ENCODE measurements at places on chromosomes 4 and X.

- DNase-seq = no peak
Observed at GRCh38 chr4:121242188-121242750, 78.1 kb upstream of the TNIP3 start.

DNA sequence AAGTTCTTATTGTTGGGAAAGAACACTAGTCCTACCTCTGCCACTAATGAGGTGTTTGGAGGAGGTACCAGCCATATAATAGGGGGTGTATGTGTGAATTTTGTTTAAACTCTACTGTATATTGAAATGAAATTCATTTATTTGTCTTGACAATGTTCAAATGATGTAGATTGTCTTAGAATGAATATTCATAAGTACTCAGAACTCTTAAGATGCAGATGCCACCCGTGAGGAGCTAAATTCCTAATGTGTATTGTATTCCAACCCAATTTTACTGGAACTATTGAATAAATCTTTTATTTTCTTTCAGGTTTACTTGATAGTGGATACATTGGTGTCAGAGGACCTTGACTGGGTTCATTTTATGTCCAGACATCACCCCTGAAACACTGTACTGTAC is 63.9 kb upstream of the RAB33B start:
- DNase-seq = no peak

DNA sequence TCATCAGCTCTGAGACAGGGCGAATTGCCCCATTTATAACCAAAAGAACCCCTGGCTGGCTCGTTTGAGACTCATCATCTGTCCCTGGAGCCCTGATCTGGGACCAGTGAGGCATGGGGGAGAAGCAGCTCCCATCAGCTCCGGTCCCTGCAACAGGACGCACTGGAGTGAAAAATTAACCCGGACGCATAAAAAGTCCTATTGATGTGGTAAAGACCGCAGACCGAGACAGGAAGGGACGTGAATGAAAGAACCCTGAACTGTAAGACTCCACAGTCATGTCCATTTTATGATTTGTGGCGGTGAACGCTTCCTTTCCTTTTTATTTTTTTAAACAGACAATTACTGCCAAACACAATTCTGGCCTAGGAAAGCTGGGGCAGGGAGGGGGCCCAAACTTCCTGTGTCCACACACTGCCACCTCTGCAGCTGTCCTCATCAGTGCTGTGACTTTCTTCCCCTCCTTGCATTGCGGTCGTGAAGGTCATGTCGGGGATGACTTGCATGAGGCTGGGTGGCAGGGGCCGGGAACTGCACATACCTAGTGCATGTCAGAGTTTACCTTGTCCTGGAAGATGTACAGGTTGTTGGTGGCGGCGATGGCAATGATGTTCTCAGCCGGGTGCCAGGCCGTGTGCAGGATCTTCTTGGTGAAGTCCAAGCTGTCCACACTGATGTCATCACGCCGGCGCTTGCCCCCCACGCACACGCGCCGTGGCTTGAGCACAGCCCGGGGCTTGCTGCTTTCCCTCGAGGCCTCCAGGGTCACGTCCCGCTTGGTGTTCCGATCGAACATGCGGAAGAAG is 53.3 kb downstream of the WFS1 start:
- no peak for DNase-seq

- DNase-seq = no peak
Observed at GRCh38 chr4:60344908-60345307, 855.2 kb upstream of the ADGRL3 start.

DNA sequence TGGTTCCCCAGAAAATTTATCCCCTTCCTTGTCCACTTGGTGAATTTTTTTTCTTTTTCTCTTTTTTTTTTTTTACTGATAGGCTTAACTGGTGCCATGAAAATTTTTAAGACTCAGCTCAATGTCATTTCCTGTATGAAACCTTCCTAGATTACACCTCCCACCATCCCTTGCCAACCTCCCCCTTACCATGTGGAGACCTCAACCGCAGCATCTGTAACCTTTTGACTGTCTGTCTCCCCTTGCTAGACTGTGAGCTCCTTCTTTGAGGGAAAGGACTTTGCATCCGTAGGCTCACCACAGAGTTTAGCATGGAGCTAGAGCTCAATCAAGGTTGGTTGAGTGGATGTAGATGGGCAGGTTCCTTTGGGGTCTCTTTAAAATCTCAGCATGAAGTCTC is 5.2 kb upstream of the PGRMC1 start:
- no peak for DNase-seq

- no peak for DNase-seq
Observed at GRCh38 chrX:155956099-155956498, 41.4 kb upstream of the IL9R start.

- no peak for DNase-seq
Observed at GRCh38 chr4:52946855-52947254, 84.7 kb downstream of the RASL11B start.
